Adrenal gland (tissue), 19 donors: ENCODE measurements at places on chromosomes 16 and 17.
A peak's percentile ranks its signal among the peaks of the same experiment; 100 is the strongest.

DNA sequence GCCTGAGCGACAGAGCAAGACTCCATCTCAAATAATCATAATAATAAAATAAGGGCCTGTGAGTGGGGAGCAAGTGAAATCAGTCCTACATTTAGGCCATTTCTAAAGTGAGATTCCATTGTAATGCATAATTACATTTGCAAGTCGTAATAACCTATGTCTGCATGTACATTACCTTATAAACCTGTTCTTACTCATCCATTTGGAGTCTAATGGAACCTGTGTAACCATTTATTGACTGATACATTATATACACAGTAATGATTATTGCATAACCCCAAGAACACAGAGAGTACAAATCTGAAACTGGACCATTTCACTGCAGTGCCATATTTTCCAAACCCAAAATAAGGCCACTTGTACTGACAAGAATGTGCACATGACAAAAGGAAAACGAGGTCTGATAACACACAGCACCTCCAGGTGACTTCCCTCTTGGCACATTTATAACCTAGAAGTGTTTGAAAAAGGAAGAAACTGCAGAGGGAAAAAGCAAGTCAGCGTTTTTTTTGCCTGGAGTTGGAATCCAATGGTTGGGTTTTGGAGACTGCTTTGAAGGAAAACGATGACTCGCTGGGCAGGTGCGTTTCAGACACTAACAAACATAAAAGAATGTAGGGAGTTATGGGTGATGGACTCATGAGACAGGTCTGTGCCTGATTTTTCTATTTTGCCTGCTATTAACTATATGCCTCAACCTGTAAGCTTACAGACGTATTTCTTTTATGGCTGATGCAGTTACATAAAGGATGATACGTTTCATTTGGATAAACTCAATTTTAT lies 63.6 kb upstream of the KIFC3 start:
- no peak for DNase-seq

- no peak for DNase-seq
Observed at GRCh38 chr17:79534851-79535727, 75.8 kb downstream of the RBFOX3 start.

DNA sequence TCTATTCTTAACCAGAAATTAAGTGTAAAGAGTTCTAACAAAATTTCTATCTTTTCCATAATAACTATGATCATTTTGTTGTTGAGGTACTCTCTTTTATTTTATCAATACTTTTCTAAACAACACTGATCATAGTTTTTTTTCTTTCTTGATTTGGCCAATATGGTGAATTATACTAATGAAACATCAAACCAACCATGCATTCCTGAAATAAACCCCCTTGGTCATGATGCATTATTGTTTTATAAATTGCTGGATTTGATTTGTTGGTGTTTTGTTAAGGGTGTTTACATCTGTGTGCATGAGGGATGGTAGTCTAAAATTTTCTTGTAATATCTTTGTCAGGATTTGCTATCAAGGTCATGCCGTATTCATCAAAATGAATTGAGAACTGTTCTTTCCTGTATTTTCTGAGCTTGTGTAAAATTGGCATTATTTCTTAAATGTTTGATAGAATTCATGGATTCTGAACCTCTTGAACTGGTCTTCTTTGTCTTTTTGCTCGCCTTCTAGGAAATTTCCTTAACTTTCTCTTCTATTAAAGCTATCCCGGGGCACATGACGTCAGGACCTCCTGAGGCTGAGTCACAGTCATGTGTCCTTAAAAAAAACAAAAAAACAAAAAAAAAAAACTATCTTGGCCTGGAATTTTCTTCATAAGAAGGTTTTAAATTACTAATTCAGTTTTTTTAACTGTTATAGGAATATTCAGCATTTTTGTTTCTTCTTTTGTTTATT lies 3.9 kb upstream of the TRIM25 start:
- peak; percentile 68 for DNase-seq

DNA sequence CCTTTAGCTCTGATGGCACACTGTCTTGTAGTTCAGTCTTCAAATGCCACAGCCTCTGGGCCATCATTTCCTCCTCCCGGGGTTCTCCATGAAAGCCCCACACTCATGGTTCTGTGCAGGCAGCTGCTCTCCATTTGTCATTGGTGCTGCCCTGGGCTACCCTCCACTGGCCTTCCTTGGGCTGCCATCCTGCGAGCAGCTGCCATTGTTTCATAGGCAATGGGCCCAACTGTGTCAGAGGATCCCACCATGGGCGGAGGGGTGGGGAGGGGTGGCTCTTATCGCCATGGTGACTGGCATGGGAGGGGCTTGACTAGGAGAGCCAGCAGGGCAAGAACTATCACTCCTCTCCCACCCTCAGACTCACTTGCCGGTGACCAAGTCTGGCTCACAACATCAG lies 38.6 kb upstream of the BRD7 start:
- no peak for DNase-seq

DNA sequence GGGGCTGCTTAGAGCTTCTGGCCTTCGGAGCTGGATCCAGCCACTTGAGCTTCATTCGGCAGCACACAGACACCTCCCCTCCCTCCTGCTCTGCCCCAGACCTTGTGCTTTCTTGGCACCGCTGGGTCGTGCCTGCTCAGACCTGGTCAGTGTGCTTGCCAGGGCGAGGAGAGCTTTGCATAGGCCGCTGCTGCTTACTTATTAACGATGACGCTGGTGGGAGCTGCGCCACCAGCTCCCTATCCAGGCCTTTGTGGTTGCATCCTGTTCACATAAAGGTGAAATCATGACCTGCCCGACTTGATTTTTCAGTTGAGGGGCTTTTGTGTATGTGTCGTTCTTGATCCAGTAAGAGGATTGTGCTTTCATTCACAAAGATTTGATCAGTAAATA lies 101.1 kb downstream of the MSI2 start:
- DNase-seq = peak; percentile 95

GRCh38 chr17:42097691-42098631 lies at the start of gene ZNF385C:
Gene ZNF385C, minus strand, starts transcription at chr17:42098473. Its CDS starts 35,417 bp downstream, at chr17:42063056.
- no peak for DNase-seq

DNA sequence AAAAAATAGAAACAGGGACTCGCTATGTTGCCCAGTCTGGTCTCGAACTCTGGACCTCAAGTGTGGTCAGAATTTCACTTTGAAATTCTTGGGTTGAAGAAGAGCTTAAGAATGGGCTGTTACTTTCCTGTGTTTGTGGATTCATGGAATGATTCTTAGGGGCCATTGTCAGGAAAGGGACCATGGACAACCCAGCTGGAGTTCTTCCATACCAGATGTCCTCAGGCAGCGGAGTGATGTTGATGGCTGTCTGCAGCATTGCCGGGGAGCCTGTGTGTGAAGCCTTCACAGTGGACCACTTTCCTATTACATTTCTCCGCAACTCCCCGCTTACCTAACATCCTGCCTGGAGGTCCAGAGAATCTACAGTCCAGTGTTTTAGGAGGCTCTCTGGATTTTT lies 145.9 kb downstream of the CLEC16A start:
- DNase-seq = no peak

DNA sequence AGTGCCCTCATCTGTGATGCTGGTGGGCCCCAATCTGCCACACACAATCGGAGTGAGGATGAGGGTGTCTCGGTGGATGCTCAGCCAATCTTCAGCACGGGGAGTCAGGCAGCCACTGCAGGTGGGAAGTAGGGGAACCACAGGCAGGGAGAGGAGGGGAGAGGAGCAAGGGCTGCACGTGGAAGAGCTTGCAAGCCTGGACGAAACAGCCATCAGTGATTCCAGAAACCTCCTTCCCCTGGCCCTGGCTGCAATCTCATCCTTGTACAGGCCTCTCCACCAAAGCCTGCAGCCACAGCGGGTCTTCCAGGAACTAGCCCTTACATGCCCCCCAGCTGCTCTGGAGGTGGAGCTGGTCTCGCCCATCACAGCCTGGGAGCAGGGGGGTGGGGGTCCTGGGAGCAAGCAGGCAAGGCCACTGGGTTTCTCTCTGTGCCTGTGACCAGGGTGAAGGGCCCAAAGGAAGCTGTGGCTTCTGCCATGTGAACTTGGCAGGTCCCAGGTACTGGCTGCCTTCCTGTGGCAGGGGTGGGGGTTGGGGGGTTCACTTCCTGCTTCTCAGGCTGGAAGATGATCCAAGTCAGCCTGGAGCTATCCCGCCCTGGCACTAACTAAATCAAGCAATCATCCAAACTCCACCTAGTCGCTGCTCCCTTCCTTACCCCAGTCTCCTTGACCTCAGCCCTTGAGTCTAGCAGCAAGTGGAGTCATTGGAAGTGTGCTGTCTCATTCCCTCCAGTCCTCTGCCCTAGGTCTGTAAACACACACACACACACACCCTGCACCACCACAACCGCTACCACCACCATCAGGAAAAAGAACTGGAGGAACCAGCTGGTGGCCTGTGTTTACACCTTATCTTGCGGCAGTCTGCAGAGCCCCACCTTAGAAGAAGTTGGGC lies 29.4 kb upstream of the MLKL start:
- no peak for DNase-seq

GRCh38 chr16:73306901-73307413 lies 259.0 kb upstream of the ZFHX3 start:
- DNase-seq = no peak

DNA sequence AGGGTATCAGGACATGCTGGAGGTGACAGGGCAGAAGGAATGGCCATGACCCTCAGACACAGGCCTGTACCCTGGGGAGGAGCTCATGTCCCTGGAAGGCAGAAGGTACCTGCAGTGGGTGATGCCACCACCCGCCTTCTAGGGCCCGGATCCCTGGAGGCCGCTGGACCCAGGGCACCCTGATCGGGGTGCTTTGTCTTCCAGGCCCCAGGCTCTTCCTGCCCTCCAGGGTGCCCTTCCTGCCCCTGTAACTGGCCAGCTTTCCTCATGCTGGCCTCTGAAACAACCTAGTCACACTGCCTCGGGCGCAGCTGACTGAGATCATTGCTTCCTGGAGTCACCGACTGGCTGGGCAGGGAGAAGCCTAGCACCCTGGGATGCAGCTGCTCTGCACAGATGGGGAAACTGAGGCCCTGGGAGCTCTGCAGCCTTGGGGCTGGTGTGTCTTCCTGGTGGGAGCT lies 5.8 kb downstream of the ADCY7 start:
- DNase-seq = no peak
